ENCODE measurements at places on chromosomes 2 and 18.
A peak's percentile ranks its signal among the peaks of the same experiment; 100 is the strongest.

DNA sequence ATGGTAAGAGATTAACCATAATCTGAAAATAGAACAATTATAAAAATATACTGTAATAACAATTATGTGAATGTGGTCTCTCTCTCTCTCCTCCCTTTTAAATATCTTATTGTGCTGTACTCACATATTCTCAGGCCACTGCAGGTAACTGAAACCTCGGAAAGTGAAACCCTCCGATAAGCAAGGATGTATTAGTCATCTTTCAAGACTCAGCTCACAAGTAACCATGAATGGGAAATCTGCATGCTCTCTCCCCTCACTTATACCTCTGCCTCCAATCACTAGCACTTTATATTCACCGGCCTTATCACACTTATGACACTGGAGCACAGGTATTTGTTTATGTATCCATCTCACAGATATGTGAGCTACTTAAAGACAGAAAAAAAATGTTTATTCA lies 139.7 kb downstream of the LRP2 start:
- no peak for DNase-seq

- DNase-seq, result no peak
Observed at GRCh38 chr2:102055346-102055990, 63.7 kb downstream of the IL1R2 start.

GRCh38 chr2:144935736-144936135 lies 415.8 kb upstream of the ZEB2 start:
- DNase-seq, result no peak

DNA sequence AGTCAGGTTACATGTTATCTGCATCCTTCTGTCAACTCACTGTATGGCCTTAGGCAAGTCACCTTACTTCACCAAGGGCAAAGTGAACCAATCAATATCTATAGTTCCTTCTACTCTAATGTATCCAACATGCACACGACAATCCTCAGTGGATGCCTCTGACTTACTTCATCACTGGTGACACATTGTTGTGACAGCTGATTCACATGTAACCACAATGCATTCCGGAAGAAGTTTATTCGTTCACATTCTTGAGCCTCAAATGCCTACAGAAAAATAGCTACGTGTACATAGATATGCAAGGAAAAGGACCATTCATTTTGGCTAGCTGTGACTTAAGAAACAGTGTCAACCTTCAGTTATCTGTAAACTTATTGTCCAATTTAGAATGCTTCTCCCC lies 26.3 kb upstream of the EPG5 start:
- DNase-seq, result no peak

- DNase-seq, result peak; percentile 88
Observed at GRCh38 chr18:10950876-10951630, 198.3 kb downstream of the PIEZO2 start.

DNA sequence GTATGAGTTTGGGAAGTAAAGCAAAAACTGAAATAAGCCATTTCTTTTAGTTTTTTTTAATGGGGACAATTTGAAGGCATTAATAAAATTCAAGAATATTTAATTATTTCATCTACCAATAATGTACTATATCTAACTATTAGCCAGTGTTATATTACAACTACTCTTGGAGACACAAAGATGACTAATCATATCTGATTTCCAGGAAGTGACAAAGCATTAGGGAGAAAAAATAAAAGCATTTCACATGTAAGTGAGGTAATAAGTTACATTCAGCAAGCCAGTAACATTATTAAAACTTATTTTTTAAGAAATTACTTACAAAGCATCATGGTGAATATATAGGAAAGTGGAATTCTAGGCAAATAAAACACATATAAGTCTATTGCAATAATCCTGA lies 781.3 kb upstream of the NRXN1 start:
- DNase-seq, result no peak

DNA sequence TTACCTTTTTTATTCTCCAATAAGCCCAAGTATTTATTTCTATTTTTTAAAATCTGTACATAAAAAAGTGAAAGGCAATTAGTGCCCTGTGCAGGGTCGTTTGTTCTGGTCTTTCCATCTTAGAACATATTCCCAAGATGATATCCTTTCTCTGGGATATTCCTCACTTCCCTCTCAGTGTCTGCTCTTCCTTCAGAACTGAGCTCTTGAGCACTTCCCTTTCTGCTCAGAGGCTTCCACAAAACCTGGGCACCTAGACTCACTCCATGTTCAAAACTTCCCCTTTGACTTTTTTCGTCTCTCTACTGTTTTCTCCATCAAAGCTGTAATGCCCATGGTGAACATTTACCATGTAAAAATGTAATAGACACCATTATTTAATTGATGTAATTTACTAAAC lies 296.5 kb upstream of the TCF4 start:
- no peak for DNase-seq

DNA sequence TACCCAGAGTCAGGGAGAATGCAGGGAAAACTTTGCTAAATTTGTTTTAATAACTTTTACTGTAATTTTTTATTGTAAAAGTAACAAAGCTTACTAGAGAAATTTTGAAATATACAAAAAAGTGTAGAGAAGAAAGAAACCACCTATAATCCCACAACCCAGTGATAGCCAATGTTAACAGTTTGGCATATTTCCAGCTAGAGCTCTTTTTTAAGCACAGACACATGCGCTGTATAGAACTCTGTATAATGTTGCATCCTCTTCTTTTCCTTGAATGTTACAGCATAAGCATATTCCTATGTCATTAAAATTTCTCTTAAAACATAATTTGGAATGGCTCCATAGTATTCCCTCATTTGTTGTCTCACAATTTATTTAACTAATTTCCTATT lies 37.4 kb upstream of the EPAS1 start:
- no peak for DNase-seq

DNA sequence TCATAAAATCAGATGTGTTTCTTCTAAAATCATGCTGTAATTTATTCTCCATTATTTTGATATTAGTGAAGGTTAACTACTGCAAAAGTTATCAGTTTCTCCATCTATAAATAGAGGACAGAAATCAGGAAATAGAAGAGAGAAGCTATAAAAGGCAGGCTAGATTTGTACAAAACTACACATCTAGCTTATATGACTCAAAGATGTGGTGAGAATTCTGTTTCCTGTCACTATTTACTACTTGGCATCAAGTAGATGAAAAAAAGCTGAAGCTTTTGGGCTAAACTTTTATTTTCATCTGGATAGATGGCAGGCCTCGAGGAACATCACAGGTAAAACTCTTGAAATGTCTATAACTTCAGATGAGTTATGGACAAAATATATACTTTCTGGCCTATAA lies 49.8 kb upstream of the NAB1 start:
- no peak for DNase-seq

DNA sequence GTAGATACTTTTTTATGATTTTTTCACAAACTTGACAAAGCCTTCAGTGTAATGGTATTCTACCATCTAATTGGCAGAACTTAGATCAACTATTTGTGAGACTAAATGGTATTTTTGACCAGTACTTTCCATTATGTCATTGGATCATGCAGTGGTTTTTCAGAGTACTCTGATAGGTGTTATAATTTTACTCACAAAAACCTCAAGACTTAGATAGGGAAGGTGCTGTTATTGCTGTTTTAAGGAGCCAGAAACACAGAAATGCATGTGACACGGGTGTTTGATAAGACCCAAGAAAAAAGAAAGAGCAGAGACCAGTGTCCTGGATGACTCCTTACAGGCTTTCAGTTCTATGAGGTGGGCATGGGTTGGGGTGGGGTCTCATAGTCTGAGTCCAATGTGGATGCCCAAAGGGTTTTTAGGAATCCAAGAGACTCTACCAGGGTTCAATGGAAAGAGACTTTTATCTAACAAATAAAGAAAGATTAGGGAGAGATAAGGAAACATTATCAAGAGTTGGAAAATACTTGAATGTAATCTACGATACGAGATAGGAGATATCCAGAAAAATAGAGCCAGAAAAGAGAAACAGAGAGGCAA lies 31.3 kb downstream of the SP140 start:
- no peak for DNase-seq

- DNase-seq, result no peak
Observed at GRCh38 chr2:24945907-24946306, 25.8 kb downstream of the DNAJC27 start.

- DNase-seq, result peak; percentile 51
Observed at GRCh38 chr2:88190808-88191721, 20.9 kb downstream of the THNSL2 start.

GRCh38 chr2:71666094-71666474 lies 212.7 kb downstream of the DYSF start:
- no peak for DNase-seq

- DNase-seq, result no peak
Observed at GRCh38 chr2:231524477-231525247, 5.6 kb downstream of the NMUR1 start.

DNA sequence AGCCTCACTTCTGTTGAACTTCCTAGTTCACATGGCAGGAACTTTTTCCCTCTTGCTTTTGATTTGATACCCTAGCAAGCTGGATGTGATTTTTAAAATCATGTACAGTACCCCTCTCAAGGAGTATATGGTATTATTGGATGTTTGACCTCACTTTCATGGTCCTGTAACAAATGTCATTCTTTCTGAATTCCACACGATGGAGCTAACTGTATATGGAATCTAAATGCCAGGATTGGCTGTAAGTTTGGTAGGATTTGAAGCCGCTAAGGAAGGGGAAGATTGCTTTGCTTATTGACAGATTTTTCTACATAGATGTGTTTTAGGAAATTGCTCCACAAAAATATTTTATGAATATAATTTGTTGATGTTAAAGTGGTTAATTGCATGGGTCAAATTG lies 18.3 kb downstream of the MAIP1 start:
- no peak for DNase-seq

DNA sequence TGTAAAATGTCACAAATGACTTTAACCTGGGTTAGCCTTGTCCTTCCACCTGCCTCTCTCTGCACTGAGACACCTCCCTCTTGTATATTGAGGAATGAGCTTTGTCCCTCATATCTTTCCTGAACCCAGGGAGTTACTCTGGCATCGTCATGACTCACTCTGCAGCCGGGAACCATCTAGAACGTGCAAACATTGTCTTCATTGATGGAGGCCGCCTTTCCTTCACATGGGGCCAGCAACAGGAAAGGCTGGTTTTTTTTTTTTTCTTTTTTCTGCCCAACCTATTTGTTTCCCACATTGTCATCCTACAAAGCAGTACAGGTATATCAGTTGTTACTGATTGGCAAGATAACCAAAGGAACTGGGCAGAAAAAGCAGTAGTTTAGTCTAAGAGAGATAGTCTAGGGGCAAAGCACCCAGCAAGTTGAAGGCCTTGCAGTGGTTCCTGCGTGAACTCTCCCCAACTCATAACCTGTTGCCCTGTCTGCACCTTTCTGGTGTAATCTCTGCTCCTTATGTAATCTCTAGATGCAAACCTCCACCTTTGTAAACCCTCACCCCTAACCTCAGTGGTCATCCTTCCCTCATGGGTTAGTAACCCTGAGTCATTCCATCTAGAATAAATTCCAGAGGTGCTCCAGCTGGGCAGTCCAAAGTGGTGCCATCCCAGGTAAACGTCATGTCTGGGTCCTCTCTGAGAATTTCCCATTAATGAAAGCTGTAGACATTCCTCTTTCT lies 38.3 kb downstream of the SLC40A1 start:
- no peak for DNase-seq

DNA sequence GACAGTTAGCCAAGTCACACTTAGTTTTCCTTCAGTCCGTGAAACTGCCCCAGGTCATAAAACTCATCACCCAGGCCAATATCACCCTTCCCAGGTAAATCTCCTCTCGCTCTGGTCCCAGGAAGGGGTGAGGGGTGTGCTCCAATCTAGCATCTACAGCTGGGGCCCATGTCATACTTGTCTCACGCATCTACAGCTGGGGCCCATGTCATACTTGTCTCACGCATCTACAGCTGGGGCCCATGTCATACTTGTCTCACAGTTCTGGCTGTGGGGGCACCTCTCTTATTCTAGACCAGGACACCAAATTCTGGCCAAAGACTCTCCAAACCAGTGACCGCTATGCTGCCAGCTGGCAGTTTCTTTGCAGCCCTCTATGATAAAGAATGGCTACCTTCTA lies 123.3 kb upstream of the DLGAP1 start:
- DNase-seq, result no peak

DNA sequence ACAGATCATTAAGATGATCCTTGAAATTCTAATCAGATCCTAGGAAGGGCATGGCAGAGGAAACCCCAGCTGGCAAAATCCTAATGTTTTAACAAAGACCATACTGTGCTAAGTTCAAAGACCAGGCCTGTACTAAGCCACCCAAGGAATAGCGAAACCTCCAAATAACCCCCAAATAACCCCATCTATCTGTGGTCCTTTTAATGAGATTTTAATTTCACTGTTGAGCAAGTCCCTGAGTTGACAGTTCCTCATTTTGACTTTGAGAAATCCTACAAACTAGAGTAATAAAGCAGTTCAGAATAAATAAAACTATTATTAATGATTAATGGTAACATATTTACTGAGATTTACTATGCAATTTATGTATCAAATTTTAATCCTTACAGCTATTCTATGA lies 259.8 kb downstream of the STK39 start:
- DNase-seq, result no peak

DNA sequence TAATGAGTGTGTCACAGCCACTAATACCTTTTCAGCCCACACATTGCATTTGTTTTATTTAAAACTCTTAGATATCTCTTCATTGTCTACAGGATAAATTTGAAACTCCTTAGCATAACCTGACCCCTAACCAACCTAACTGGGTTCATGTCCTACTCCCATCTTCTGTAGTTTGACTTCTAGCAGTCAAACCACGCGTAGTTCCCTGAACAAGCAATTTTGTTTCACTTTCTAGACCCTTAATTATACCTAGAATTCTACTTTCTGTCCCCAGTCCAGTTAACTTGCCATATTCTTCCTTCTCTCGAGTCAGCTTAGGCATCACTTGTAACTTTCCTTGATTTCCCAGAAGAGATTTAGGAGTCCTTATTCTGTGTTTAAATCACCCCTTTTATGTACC lies 55.1 kb downstream of the RBBP8 start:
- DNase-seq, result no peak

DNA sequence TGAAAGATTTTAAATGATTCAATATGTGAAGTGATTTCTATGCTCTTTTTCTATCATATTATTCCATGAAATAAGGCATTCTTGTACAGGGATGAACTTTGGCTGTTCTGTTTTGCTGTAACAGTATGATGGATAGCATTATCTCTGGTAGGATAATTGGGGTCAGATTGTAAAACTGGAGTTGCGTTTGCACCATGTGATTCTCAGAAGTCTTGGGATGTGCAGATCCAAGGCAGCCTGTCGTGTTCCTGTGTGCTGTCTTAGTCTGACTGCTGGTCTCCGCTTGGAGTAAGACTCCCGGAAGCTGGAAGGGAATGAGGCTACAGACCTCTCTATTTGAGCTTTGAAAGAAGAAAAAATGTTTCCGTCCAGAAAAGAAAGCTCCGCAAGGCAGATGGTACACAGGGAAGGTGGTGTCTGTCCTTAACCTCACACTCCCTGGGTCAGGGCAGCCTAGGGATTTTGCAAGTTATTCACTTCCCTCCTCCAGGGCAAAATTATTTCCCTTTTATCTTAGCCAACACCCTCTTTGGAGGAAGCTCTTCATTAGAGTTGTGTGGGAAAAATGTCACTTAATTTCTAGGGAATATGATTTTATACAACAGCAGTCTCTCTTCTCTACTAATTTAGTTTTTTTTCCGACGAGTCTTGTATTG lies 250.6 kb downstream of the PTPRM start:
- DNase-seq, result no peak

Data from OCI-LY7 (cell line).